NCI-H460 (cell line): ENCODE measurements at places on chromosomes 13 and 19. TPM values are rescaled to one million over a fixed set of nuclear protein-coding genes. Genes with fewer than 3 reads are reported as not detected.

DNA sequence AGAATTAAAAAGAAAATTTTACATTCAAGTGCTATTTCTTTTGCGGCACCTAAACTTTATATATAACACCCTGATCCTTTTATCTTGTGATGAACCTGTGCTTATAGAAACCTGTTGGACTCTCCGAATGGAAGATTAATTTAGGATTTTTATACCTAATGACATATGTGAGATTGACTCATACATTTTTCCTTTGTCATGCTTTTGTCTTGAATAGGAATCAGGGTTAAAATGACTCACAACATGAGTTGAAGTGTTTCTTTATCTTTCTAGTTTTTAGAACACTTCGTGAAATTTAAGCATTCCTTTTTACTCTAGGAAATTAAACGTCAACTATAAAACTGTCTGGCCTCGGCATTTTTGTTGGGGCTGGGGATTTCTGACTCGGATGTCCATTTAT lies 378.9 kb downstream of the PCDH20 start:
- DNase-seq: no peak

The PODNL1 gene
- not detected in 2 replicates for total RNA-seq

DNA sequence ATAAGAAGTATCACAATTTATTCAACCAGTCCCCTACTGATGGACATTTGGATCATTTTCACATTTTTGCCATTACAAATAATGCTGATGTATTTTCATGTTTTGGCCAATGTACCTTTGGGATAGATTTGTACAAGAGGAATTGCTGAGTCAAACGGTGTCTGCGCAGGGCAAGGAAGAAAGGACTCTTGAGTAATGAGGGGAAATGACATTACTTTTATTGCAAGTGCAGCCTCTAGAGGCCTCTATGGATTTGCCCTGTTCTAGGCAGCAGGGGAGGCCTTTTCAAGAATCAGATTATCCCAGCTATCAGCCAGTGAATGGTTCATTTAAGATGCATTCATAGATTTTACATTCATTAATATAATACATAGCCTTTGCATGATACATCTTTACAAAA lies 32.9 kb upstream of the GTF3A start:
- no peak for DNase-seq

DNA sequence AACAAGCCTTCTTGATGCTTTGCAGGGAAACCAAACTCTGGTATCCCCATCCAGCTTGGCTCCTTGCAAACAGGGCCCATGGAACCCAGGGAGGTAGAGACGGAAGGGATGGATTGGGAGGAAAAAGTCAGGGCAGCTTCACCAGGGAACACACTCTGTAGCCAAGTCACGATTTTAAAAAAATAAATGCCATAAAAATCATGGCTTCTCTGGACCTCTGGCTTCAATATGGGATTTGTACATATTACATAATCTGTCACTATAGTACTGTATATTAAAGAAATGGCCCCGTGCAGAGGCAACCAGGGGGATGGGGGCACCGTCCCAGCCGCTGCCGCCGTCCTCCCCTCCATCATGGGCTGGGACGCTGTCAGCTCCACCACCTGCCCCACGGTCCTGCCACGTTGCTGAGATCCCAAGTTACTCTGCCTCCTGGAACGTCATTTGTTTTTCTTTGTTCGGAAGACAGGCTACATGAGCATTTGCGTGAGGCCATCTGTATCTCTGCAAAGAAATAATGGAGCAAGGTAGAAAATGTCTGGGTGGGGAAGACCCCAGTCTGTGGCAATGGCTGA lies 313.3 kb downstream of the ZNF536 start:
- DNase-seq: no peak

DNA sequence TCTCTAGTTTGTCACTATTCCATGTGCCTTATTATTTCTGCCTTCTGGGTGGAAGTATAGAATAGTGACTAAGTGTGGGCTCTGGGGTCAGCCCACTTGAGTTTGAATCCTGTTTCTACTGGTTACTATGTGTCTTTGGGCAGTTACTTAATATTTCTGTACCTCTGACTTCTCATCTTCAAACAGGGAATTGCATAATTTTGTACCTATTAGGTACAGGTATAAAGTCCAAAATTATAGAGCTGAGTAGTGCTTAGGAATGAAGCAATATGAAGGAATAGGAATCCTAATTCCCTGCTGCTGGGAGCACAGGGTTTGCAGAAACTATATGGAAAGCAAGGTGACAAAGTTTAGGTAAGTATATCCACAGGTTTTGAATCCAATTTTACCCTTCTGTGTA lies 564.5 kb downstream of the GPC5 start:
- no peak for DNase-seq

DNA sequence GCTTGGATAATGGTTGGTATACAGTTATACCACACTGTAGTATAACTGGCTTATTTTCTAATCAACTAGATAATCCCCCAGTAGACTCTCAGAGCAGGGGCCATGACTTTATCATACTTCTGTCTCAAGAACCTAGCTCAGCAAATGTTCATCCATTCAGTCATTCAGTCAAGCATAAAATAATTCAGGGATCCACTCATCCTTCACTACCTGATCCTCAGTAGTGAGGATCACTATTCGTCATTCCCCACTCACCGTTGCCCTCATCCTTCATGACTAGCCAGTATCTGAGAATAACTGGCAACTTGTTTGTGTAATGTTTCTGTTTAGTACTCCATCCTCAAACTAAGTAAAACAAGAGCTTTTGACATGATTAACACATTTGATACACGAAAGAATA lies 77.6 kb downstream of the TSC22D1 start:
- no peak for DNase-seq

The ZNF254 gene
- total RNA-seq: 3.3 and 4.1 TPM in 2 replicates

- DNase-seq: no peak
Observed at GRCh38 chr19:47489072-47489914, 5.3 kb upstream of the KPTN start.

The KANK3 gene
- total RNA-seq: 1.6 and 1.8 TPM in 2 replicates

DNA sequence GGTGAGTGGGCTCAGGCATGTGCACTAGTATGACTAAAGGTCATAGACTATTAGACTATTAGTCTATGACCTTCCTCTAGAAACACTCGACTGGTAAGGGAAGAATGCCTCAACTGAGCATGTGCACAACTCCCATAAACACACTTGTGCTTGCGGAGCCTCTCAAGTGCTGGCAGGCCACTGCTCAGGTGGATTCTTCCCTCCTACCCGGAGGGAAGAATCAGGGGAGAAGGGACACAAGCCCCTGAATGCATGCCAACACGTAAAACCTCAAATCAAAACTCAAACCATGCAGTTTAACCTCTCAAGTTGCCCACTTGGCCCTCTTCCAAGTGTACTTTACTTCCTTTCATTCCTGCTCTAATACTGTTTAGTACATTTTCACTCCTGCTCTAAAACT lies 287.6 kb upstream of the SGCG start:
- no peak for DNase-seq

The KCNRG gene
- 0.55 and 0.62 TPM in 2 replicates for total RNA-seq

The CABP5 gene
- not detected in 2 replicates for total RNA-seq

GRCh38 chr13:91247768-91248167 lies 99.7 kb upstream of the MIR17HG start:
- DNase-seq: no peak

The KLK15 gene
- not detected in 2 replicates for total RNA-seq

The ZNF729 gene
- total RNA-seq: not detected in 2 replicates

DNA sequence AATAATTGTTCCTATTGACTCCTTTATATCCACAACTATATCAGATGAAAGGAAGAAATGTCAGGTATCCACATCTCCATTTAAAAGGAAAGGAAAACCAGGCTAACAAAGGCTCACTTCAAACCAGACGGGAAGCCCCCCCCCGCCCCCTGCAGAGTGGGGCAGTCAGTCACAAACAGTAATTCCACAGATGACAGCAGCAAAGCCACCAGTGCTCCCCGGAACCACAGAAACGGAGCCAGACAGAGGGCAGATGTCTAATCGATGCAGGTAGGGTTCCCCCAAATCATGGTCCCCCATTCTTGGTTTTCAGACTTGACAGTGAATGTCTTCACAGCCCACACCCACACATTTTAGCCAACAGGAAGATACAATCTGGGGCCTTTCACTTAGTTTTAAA lies 100.8 kb downstream of the STK24 start:
- DNase-seq: no peak
